Amygdala (tissue), 56 donors: ENCODE measurements at places on chromosomes 6 and 20.

DNA sequence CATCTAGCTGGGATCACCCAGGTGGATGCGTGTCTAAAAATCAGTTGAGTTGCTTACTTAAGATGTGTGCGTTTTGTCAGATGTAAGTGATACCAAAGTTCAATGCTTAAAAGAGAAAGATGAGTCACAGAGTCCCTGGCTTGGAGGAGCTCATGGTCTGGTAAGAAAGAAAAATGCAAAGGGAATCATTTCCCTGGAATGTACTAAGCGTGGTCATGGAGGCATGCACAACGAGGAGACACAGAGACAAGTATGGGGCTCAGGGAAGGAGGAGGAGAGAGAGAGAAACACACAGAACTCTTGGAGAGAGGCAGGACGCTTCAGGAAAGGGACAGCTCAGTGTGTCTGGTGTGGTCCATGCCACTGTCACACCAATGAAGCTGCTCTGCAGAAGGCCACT is 186.9 kb upstream of the GMDS start:
- no peak for DNase-seq

DNA sequence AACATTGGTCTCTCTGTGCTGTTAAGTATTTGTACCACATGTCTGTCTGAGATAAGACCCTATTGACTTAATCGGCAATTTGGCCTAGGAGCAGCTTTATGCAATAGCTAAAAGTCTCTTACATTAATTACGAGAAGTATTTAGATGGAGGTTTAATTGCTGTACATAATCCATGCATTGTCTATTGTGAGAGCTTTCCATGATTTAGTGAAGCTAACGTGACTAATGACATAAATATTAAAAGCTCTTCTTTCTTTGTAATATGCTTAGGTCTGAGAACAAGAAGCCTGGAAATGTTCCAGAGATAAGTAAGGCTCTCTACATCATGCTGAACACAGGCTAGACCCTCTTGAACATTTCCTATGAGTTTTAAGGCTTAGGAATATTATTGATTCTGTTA is 32.7 kb upstream of the FAM83B start:
- DNase-seq: no peak

DNA sequence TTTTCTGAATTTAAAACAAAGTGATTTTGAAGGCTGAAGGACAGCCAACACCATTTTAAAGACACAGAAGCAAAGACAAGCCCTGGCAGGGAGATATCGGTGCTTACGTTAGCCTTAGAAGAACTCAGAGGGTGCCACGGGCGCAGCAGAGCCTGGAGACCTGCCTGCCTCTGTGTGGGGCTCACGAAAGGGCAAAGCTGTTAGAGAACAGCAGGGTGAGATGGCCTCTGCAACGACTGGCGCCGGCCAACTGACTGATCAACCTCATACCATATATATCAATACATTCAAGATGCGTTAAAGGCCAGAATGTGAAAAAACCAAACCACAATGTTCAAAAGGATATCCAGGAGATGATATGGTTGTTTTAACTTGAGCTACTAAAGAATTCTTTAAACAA is 151.0 kb upstream of the RPS6KA2 start:
- no peak for DNase-seq

DNA sequence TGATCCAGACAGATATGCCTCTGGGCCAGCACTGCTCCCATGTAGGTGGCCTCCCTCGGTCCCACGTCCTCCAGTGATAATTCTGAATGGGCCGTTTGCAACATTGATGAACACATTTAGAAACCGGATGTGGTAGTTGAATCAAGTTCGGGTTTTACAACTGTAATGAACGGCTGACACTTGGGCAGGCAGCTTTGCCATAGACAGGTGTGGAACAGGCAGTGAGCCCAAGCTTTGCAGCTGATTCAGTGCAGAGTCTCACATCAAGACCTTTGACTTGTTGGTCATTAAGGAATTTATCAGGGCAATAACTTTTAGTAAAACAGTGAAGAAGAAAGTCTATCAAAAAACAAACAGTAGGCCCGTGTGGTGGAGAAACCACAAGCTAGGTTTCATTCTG is 466.6 kb upstream of the AGPAT4 start:
- no peak for DNase-seq

DNA sequence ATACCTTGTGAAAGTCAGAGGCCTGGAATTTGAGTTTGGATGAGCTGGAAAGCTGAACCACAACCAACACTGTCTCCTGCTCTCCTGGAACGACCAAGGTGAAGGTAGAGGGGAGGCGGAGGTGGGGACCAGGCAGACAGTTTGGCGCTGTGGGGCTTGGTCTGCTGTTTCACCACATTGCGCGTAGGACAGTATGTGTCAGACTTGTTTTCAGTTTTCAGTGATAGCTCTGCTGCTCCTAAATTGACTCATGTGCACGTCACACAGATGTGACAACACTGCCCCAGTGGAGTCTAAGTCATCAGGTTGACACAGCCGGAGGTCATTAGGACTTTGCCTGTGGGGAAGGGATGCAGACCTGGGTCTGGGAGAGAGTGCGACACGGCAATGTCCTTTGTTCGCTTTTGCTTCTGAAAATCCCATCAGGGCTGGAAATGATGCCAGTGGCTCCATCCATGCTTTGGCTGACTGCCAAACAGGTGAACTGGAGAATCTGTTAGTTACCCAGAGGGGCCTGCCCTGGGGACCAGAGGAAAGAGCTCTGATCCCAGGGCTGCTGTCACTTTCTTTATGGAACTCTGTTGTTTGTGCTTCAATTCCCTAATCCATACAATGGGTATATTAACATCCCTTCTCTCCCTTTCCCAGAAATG is 255.5 kb downstream of the CDC5L start:
- no peak for DNase-seq

GRCh38 chr20:10951216-10951615 is 277.4 kb upstream of the JAG1 start:
- no peak for DNase-seq

DNA sequence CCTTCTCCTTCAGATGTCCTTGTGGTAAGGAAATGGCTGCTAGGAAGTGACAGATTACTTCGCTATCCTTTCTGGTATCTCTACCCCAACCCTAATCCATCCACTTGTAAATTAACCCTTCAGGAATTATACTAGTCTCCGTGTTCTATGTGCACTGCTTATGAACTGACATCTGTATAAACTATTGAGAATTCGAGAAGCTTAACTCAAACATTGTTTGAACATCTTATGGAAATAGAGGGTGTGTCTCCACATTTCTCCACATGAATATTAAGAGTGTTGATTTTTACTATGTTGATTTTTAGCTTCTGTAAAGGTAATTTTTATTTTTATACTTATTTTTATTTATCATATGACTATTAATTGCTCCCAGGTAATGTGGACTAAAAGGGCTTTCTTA is 457.6 kb upstream of the ZNF337 start:
- DNase-seq: no peak

DNA sequence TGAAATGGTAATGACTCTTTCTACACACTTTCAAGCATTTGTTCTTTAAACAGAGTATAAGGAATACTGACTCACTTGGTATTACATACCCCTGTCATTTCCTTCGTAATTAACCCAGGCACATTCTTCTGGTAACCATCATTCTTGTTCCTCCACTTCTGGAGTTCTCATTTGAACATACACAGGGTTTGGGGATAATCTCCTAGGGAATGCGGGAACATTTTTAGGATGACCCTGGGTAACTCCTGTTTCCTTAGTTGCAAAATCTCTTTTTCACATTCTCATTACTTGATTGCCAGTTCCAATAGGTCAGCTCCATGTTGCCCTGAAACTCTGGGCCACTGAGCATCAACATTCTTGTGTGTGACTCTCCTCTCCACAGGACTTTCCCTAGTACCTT is 51.5 kb upstream of the E2F3 start:
- DNase-seq: no peak

GRCh38 chr6:15427331-15428070 is 181.6 kb downstream of the JARID2 start:
- no peak for DNase-seq

DNA sequence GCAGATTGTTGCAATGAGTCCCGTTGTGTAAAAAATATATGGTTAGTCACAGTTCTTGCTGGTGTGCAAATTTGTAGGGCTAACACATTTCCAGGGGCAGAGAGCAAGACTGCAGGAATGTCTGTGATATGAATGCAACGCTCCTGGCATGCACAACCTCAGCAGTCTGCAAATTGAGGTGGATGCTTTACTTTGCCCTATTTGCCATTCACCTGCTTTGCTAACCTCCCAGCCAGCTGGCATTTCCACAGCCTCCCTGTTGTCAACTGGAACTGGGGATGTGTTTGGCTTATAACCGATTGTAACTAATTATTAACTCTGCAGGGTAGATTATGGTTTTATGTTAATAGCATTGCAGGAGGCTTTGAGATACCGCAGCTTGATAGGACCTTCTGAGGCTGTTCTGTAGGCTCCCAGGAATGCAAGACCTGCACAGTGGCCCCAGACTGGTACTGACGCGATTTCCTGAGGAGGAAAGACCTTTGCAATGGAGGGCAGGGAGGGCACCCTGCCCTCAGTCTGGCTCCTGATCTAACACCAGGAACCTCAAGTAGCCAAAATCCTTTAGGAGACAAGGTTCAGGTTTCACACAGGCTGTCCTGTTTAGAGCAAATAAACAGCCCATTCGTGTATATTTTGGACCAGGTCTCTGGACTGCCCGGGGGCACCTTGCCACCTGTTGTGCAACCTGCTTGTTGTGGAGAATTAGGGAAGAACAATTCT is 53.4 kb downstream of the EDN1 start:
- no peak for DNase-seq

GRCh38 chr20:63175038-63175895 is 40.7 kb downstream of the YTHDF1 start:
- no peak for DNase-seq

GRCh38 chr20:43434565-43434964 is 23.1 kb upstream of the SRSF6 start:
- no peak for DNase-seq

DNA sequence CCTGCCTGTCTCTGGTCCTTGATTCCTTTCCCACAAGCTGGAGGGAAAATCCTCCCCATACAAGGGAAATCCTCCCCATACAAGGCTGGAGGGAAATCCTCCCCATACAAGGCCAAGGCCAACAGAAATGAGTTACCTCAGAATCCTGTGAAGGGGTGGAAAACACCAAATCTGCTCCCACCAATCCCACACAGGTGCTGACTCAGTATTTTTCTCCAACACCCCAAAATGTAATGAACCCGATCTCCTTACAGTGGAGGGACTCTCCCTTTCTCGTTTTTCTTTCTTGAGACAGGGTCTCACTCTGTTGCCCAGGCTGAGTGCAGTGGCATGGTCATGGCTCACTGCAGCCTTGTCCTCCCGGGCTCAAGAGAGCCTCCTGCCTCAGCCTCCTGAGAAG is 6.3 kb downstream of the SNHG17 start:
- no peak for DNase-seq

DNA sequence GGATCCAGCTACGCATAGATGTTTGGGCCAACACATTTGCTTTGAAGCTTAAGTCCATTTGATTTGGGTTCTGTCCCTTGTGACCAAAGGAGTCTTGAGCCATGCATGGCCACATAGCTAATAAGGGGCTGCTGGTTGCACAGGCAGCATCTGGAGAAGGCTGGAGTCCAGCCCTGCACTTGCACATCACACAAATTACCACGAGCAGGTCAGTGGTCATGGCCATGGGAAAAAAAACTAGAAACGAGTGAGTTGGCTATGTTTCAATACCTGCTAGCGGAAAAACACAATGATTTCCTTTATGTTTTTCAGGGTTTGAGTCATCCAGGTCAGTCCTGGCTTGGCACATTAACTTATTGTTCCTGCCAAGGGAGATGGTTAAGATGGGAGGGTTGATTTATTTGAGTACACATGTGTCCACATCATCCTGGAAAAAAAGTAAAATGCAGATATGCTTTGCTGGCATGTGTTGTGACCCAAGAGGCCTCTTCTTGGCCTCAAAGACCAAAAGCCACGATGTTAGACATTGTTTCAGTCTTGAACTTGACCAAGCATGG is 5.6 kb upstream of the STX16 start:
- no peak for DNase-seq

- DNase-seq: no peak
These were observed 108.7 kb downstream of the MYB start for GRCh38 chr6:135289816-135290215.

- DNase-seq: no peak
These were observed 525.4 kb upstream of the ID4 start for GRCh38 chr6:19311786-19312185.

GRCh38 chr20:5214826-5215225 is 88.0 kb downstream of the CDS2 start:
- DNase-seq: no peak

- no peak for DNase-seq
These were observed 84.7 kb upstream of the ADGRF1 start for GRCh38 chr6:47126647-47127391.

DNA sequence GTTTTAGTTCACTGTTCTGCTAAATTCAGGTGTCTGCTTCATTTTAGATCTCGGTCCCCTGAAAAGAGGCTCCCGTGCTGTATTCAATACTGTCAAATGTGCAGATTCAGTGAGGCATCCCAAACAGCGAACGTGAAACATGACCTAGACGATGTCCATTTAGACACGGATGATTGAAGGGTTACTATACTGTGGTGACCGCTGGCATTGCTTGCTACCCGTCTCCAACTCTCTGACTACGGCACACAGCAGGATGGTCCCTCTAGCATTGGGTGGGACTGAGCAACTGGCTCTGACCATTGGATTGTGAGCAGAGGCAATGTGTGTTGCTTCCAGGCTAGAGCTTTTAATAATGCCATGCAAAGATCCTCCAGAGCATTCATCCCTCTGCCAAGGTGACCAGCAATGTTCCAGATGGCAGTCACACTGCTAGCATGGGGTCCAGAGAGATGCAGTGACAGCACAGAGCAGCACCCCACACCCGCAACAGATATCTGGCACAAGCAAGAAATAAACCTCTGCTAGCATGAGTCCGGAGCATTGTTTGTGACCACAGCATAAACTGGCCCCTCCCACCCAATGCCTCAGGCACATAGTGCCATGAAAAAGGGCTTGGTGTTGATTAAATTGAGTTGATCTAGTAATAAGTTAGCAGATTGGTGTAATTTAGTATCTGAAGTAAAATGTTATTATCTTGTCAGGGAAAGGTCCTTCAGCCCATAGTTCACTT is 9.0 kb downstream of the METTL24 start:
- DNase-seq: no peak

DNA sequence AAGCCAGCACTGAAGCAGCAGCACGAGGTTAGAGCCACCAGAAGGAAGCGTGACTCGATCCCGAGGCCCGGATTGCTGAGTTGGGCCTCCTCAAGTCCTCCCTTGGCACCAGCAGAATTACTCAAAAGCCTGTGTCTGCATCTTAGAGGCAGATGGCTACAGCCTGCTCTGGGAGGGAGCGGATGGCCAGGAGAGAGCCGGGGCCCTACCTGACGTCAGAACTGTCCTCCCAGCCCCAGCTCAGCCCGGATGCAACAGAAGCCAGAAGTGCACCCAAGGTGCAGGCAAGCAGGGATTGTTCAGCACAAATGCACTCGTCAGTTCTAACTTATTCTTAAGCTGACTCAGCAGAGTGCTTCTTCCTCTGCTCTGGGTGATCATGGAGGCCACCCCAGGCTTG is 155.5 kb upstream of the RPS6KA2 start:
- DNase-seq: no peak
